ENCODE measurements at places on chromosomes 2 and 18.
A peak's percentile ranks its signal among the peaks of the same experiment; 100 is the strongest.

DNA sequence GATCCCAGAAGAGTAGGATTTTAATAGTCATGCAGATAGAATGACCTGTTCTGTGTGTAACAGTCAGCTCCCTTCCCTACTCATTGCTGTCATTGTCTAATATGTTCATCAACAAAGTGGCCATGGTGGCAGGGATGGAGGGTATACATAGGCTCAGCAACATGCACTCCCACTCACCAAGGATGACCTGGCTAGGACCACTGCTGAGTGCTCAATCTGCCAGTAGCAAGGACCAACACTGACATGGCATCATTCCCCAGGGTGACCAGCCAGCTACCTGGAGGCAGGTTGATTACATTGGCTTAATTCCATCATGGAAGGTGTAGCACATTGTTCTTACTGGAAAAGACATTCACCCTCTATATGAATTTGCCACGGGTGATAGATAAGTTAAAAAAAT, 401.7 kb upstream of the CELF4 start:
- DNase-seq = no peak

- peak; percentile 50 for DNase-seq
Observed at GRCh38 chr2:102317715-102318114, 6.4 kb downstream of the IL1RL1 start.

- DNase-seq = no peak
Observed at GRCh38 chr2:236572482-236572881, 2.9 kb downstream of the ACKR3 start.

GRCh38 chr2:16767789-16768476, 102.3 kb upstream of the CYRIA start:
- no peak for DNase-seq

GRCh38 chr2:172372436-172372835, 55.0 kb upstream of the ITGA6 start:
- DNase-seq = no peak

DNA sequence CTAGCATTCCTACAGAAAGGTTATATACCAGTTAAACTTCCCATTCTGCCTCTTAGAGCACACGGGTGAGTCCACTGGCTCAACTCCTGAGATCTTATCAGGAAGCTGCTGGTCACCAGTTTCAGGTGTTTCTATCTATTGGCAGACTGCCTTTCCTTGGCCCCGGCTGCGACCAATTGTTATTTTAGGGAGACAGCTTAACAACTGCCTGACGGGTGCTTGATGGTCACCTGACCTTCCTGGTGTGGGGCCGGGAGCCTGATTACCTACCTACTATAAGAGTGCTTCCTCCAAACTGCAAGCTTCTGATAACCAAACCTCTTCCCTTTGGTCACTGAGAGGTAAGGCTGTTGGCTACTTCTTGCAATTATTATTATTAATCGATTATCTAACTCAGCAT, 122.1 kb upstream of the XIRP2 start:
- DNase-seq = no peak

GRCh38 chr2:208415897-208416296, 9.3 kb downstream of the PTH2R start:
- no peak for DNase-seq

GRCh38 chr18:46702471-46702870, 45.5 kb upstream of the LOXHD1 start:
- no peak for DNase-seq
